ENCODE measurements at places on chromosomes 3 and 15.
A peak's percentile ranks its signal among the peaks of the same experiment; 100 is the strongest.

- DNase-seq, result no peak
These were observed 52.6 kb downstream of the ARNT2 start for GRCh38 chr15:80456517-80457492.

DNA sequence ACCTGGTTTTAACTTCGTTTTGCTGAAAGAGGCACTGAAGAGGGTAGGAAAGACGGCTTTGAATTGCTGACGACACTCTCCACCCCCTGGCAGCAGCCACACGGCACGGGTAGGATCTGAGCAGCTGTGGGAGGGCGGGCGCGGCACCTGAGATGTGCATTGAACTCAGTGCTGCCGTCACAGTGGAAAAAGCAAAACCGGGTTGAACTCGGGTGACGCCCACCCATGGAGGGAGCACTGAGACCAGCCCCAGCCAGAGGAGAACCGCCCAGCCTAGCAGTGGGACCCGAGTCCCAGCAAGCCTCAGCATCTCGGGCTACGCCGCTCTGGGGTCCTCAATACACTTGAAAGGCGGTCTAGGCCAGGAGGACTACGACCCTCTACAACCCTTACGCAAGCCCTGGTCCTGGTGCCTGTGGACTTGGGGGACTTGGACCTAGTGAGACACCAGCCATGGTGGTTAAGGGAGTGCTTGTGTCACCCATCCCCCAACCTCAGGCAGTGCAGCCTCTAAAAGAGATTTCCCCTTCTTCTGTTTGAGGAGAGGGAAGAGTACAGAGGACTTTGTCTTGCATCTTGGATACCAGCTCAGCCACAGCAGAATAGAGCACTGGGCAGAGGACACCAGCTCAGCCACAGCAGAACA lies 50.0 kb upstream of the RPL35A start:
- DNase-seq, result no peak

DNA sequence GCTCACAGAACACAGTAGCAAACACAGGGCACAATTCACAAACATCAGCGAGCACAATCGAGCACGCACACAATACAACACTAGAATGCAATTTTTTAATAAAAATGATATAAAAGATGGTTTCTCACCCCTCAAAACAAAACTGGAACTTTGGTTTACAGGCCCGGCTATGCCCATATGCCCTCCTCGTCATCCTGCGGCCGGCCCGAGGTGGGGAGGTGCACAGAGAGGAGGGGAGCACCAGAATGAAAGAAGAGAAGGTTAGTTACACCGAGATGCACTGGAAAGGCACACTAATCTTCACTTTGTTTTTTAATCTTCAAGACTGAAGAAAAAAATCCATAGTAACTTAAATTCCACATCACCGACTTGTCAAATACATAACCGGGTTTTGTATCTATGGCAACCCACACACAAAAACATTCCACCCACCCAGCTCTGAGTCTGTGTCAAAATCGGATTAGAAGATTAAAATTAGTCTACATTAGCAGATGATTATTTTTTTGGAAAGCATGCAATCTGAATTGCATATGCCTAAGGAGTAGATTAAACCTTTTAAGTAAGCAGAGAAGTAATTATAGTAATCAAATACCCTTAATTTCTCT lies 196.7 kb upstream of the WNT5A start:
- no peak for DNase-seq

DNA sequence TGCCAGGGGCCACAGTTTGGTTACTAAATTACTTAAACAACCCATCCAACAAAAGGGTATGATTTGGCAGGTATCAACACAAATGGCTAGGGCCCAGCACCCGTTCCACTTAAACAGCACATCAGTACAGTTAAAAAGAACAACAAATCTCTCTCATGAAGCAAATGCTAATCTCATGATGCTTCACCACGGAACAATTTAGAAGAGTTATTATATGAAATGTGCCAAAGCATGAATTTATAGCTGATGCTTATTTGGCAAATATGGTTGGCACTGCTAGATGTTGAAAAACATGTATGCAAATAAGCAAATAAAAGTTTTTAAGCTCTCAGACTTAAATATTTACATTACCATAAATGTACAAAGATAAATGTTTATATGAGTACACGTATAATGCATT lies 2.3 kb downstream of the PEAK1 start:
- no peak for DNase-seq

DNA sequence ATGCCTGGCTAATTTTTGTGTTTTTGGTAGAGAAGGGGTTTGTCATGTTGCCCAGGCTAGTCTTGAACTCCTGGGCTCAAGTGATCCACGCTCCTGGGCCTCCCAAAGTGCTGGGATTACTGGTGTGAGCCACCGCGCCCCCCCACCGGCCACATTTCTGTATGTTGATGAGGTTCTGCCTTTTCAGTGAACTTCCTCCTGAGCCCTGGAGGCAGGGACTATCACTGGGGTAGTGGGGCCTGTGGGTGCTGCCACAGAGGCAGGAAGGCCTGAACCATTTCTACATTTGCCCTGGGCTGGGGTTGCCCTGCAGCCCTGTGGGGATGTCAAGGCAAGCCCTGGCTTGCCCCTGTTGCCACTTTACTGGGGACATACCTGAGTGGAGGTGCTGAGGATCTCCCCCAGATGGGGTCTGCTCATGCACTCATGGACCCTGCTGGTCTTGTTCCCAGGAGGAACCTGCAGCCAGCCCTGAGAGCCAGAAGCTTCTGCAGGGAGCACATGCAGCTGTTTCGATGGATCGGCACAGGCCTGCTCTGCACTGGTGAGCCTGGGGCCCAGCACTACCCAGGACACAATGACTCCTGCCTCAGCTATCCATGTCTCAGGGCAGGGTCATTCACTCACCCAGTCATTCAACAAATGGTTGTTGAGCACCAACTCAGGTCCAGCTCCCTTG lies 5.7 kb downstream of the SLC28A1 start:
- no peak for DNase-seq

- no peak for DNase-seq
These were observed 124.3 kb downstream of the LRIG1 start for GRCh38 chr3:66376568-66376967.

DNA sequence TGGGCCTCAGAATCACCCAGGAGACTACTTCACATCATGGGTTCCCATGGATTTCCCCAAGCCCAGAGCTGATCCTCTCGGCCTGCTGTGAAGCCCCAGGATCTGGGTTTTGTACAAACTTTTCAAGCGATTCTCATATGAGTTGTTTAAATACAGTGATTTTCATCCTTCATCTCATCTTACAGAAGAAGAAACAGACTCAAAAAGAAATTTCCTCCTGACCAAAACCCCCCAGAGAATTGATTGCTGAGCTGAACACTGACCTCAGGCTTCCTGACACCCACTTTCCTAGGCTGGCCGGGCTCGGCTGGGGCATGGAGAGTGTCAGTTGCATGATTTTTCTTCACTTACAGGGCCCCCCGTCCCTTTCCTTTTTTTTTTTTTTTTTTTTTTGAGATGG lies 60.3 kb downstream of the BDH1 start:
- DNase-seq, result no peak

- peak; percentile 22 for DNase-seq
These were observed 626 bp downstream of the SEC62 start for GRCh38 chr3:169966951-169967915.

DNA sequence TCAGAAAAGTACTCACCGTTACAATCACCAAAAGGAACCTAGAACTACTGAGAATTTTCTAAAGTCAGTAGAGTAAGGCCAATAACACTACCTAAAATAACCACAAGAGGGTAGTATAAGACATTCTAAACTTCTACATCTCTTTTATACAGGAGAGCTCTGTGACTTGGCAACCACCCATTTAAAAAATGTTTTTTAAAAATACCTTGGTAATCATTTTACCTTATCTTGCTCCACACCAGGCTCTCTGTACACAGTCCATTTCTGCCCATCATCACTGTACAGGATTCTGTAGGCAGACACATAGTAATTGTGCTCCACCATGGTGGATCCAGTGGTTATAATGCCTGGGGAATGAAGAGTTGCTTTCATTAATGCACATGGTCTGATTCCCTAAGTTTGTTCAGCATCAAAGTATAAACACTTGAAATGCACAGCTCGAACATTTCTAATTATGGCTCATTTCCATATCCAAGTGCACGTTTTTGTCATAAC lies 54.5 kb downstream of the ST3GAL6 start:
- no peak for DNase-seq

DNA sequence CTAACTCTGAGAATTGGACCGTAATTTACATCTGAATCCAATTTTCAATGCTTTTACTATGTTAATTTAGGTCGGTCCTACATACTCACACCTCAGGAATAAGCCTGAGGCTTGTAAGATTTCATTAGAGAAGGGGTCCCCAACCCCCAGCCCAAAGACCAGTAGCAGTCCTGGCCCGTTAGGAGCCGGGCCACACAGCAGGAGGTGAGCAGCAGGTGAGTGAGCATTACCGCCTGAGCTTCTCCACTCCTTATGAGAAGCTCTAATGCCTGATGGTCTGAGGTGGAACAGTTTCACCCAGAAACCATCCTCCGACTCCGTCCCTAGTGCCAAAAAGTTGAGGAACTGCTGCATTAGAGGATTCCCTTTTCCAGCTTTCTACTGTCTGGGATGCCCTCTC lies 757.3 kb downstream of the SI start:
- no peak for DNase-seq

DNA sequence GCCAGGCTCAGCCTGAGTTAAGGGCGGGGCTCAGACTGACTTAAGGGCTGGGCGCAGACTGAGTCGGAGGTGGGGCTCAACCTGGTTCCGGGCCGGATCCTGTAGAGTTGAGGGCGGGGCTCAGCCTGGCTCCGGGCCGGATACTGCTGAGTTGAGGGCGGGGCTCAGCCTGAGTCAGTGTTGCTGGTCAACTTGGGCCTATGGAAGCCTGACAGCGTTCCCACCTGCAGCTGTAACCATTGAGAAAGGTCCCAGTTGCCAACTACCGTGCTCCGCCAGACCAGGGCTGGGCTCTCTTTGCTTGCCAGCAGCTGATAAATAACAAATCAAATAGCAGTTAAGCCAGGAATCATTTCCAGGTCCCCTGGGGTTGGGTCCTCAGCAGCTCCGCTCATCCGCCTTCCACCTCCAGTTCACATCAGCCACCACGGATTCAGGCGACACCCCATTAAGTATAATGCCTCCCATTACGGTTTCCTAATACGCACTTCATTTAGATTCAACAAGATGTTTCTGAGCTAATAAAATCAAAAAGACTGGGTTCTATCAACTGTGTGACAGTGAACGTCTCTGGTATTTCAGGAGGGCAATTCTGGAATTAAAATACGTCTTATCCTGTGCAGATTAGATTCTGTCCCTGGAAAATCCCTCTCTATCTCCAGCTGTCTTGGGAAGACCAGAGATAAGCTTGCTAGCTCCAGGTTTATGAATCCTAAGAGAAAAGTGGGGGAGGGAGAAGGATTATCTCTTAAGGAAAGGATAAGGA lies 7.3 kb downstream of the GRIP2 start:
- DNase-seq, result peak; percentile 66

GRCh38 chr3:171420667-171421066 lies 39.5 kb downstream of the TNIK start:
- DNase-seq, result no peak
